ENCODE measurements at places on chromosomes 13 and 19.

DNA sequence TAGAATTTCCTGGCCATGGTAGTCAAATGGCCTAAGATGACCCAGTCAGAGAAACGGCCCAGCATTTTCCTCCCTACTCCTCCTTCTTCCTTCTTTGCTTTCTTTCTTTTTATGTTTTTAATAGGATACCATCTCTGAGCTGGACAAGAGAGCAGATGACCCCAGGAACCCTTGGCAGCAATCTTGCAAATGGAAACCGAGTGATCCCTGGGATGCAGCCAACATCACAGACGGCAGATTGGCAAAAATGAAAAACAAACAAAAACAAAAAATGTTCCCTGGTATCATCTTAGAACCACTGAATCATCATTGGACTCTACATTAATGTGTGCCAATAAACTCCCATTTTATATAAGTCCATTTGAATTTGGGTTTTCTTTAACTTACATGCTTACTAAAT is 424.4 kb downstream of the FGF14 start:
- DNase-seq: no peak

DNA sequence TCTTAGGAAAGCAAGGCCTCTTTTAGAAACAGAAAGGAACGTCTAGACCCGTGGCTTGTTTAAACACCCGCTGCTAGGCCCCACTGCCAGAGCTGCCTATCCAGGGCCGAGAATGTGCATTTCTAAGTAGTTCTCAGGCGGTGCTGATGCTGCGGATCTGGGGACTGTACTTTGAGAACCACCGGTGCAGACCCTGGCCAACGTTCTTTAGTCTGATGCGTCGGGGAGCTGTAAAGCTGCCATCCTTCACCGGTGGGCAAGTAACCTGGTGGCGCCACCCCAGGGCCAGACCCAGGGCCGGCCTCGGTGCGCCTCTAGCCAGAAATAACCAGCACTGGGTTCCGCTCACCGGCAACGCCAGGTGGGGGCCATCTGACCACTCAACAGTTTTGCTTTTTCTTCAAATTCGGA is 47.1 kb downstream of the TGDS start:
- DNase-seq: peak; percentile 40

DNA sequence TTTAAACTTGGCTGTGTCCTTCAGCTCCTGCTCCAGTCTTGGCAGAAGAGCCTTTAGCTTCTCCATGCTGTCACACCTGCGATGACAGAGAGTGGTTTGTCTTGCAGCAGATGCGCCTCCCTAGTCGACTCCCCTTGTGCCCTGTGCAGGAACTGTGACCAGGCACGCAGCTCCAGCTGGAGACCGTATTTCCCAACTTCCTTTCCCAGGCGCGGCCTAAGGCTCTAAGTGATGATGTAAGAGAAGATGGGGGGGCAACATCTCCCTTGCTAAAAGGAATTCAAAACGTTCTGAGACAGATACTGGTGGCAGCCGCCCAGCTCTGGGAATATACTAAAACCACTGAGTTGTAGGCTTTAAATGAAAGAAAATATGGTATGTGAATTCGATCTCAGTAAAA is 16.3 kb downstream of the DCUN1D2 start:
- DNase-seq: no peak

GRCh38 chr19:57537953-57538547 is 10.9 kb downstream of the ZNF549 start:
- DNase-seq: no peak

- no peak for DNase-seq
Measured at GRCh38 chr19:40726279-40726678, 9.4 kb downstream of the ITPKC start.

DNA sequence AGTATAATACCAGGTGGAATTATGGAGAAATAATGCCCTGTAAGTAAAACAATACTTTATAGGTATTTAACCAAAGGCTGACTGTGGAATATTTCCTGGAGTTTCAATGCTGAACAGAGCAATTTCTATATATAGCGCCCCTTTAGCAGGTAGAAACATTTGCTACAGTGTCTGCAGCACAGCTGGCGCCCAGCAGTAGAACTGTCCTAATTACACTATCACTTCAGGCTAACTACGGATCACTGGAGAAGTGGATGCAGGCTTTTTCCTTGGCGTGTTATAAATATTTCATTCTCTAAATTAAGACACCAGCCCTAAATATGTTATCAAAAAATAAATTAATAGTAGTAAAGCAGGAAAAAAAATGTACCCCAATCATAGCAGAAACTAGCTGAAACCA is 3.1 kb downstream of the SHISA2 start:
- DNase-seq: no peak

- DNase-seq: no peak
Measured at GRCh38 chr13:44912278-44913016, 76.8 kb downstream of the NUFIP1 start.

GRCh38 chr19:45817725-45818301 is 2.7 kb upstream of the RSPH6A start:
- no peak for DNase-seq

- DNase-seq: no peak
Measured at GRCh38 chr13:37616131-37616530, 17.6 kb upstream of the POSTN start.

DNA sequence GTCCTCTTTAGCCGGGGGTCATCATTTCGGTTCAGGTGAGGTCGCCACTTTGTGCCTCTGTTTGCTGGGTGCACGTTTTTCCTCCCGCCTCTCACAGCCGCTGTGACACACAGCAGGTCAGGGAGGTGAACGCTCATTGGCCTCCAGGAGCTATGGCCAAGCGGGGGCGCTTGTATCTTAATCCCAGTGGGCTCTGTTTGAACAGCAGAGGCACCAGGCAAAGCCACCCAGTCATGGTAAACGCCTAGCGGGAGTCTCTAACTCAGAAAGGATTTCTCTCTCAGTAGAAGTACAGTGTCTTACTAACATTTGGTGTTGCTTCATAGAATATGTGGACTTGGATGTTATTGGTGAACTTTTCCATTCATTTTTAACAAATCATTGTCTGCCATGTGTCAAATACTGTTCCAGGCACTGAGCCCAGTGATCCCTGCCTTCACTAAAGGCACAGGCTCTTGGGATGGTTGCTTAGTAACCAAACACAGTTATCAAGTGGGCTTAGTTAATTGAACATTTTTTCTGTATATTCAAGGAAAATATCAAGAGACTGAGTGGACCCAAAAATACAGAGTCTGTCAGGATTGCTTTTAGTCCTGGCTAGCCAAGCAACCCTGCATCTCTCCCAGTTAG is 186.7 kb downstream of the STK24 start:
- no peak for DNase-seq

DNA sequence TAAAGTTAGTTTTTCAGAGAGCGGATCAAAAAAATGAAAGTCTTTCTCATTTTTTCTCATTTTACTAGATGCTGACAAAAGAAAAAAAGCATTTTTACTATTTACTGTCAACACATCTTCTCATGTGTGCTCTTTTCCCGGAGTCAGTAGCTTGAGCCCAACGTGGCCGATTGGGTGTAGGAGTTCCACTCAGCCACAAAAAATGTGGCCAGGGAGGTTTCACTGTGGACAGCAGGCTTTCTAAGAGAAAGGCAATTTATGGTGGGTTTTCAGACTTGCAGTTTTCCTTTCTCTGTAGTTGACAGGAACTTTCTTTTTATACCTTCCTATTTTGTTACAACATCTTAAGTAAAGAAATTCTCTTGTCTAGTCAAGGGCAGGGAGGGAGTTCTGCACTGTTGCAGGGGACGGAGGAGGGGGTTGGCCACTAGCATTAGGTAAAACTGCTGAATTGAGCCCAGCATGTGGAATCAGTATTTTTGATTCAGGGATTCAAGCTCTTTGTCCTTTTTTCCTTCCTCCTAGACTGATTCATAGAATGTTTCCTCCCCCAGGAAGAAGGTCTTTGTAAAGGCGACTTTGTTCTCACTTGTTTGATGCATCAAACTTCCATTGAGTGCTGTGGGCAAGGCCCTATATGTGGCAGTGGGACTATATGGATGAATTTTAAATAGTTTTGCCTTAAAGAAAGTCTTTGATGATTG is 123.1 kb downstream of the B3GLCT start:
- DNase-seq: no peak

- DNase-seq: no peak
Measured at GRCh38 chr13:100674572-100674871, at the start of gene TMTC4. TSS of gene TMTC4 (minus strand) at chr13:100674795. CDS start at chr13:100670362, 4,433 bp downstream.

DNA sequence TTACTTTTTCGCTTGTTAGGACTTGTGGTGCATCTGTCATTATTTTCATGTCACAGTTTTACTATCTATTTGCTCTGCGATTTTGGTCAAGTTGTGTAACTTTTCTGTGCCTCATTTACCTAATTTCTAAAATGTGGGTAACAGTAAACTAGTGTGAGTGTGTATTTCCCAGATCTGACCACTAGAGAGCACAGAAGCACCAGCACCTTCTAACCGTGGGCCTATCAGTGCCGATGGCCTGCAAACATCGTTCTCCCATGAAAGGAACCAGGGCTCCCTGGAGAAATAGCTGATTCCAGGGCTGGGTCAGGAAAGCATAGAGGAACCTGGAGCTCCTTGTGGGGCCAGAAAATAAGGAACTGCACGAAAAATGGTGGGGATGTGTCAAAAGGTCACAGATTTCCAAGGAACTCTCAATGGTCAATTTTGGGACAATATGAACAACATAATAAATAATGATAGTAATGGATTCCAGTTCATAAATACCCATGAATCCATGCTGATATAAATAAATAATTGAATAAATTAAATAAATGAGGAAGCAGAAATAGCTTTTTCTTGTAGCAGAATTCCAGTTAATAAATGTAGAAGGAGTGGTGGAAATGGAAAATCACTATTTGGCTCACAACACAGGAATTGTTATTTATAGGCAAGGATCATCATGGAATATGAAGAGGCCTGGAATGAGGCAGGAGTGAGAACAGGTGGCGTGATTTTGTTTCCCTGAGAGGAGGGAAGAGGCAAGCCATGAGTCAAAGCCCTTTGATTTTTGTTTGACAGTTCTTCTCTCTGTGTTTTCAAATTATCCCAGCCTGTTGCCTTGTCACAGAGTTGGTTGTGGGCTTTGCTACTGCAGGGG is 31.1 kb downstream of the CEACAM8 start:
- no peak for DNase-seq

- DNase-seq: no peak
Measured at GRCh38 chr13:30584051-30584731, 33.5 kb upstream of the USPL1 start.

DNA sequence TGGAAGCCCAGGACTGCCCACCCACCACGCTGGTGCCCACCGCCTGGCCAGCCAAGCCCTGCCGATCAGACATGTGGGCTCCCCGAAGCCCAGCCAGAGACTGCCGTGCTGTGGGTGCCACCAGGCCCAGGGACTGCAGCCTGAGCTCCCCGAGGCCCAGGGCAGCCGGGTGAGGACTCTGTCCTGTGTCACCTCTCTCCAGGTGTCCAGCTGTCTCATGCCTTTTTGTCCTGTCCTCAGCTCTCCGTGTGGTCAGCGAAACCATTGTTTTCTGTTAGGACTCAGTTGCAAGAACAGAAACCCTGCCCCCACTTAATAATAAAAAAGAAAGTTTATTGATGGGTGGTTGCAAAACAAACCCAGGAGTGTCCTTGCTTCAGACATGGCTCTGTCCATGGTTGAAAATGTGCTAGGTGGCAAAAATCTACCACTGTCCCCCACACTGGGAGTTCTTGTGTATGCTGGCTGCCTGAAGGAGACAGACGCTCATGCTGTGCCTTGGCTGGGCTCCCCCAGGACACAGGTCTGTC is 9.9 kb downstream of the PLEKHF1 start:
- DNase-seq: peak; percentile 59

DNA sequence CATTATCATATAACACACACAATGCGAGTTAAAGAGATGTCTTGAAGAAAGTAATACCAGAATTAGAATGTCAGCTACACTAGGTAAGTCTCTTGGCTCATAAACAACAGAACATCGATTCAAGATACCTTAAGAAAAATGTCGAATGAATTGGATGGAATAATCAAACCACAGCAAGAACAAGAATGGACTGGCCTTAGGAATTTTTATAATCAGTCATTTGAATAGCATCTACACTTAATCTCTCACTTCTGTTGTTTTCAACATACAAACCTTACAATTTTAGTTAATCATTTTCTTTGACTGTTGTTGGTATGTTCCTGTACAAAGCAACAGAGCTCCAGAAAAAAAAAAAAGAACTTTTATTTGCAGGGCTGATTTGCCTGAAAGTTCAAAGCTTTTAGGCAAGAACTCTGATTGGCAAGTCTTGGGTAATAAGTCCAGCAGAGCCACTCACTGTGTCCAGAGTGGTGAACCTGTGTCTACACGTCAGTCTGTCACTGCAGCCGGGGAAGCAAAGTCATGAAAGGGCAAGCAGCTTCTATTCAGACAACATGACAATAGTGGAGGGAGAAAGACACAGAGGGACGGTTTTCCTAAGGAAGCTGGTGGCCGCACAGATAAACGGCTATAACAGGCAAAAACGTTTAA is 1026.1 kb upstream of the MIR17HG start:
- DNase-seq: no peak

DNA sequence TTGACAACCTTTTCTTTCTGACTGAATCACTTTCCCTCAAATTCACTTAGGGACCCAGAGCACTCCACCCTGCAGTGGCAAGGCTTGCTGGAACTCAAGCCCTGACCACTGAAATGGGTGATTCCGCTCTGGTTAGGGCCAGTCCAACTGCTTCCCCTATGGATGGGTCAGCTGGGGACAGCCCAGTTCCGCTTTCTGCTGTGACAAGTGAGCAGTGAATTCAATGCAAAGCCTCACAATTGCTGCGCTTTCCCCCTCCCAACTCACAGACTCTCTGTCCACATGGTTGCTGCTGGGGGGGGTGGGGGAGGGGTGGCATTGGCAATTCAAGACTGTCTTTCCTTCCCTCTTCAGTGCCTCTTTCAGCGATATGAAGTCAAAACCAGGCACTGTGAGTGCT is 18.7 kb downstream of the CD70 start:
- DNase-seq: peak; percentile 78

DNA sequence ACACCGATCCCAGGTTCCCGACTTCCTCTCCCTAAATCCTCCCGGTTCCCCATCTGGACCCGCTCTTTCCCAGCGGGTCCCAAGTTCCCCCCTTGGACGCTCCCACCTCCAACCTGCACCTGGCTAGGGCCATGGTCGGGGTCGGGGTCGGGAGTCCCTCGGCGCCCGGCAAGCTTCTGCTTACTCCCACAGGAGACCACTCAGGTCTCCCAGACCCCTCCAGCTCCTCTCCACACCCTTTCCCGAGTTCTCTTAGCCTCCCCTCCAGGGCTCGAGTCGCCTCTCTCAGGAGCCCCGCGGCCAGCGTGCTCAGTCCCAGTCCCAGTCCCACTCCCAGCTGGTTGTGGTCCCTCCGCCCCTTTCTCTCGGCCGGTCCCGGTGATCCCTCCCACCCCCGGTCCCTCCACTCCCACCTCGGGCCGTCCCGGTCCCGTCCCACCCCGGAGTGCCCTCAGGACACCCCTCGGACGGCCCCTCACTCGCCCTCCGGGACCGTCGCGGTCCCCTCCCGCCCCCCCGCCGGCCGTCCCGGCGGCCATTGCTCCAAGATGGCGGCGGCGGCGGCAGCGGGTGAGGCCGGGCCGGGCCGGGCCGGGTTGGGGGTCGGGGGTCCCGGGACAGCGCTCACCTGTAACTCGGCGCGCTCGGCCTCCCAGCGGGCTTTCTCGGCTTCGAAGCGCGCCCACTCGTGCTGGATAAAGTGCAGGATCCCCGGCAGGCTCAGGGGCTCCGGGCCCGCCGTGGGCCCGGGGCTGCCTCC is at the start of gene FKRP:
Gene FKRP, plus strand, starts transcription at position 537 of the 760 bp plus-strand sequence. CDS start 9,394 bp downstream, outside the sequence.
- DNase-seq: no peak
